ENCODE measurements at places on chromosomes 6 and 20.

DNA sequence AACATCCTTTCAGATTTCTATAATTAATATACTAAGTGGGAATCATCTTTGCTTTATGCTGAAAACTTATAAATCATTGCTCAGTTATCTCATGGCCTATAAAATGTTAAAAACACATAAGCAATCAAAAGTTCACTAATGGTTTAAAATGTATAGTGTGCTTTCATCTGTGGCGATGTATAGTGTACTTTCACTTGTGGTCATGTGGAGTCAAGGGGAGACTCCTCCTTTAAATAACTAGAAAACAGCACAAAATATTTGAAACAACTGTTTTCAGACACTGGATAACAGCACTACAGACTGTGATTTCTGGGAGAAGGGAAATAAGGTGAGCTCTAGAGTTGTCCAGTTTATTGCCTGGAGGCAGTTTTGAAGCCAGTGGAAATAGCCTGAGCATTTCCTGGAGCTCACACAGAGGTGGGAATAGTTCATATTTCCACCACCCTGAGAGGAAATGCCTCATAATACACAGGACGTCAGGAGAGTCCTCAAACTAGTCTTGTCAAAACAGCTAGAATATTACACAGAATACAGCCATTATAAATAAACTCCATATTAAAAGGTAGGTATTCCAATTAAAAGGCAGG lies 89.4 kb downstream of the CEP162 start:
- DNase-seq, result no peak

- DNase-seq, result no peak
Measured at GRCh38 chr6:25560865-25561264, 91.2 kb upstream of the SCGN start.

DNA sequence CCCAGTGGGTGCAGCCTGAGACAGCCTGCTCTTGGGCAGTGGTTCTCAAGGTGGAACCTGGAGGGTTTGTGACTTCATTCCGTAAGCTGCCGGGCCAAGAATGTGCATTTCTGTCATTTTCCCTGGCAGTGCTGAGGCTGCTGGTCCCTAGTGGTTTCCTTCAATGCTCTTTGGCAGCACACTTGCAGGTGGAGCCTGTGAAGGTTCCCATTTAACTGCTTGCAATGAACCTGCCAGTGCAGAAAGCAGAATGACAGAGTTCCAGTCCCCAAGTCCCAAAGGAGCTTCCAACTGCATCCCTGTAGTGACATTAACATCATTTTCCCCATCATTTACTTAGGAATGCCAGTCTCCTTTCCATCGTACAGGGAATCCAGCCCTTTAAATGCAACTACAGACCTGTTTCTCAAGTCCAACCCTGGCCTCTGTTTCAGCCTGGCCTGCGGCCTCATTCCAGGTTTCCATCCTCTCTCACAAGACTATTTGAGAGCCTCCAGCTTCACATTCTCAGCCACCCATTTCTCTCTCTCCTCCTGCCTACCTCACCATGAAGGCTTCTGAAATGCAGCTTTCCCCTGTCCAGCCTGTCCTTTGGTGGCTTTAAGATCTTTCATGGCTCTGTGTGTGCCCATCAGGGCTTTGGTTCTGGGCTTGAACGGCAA lies 149.7 kb upstream of the GGTLC1 start:
- no peak for DNase-seq

DNA sequence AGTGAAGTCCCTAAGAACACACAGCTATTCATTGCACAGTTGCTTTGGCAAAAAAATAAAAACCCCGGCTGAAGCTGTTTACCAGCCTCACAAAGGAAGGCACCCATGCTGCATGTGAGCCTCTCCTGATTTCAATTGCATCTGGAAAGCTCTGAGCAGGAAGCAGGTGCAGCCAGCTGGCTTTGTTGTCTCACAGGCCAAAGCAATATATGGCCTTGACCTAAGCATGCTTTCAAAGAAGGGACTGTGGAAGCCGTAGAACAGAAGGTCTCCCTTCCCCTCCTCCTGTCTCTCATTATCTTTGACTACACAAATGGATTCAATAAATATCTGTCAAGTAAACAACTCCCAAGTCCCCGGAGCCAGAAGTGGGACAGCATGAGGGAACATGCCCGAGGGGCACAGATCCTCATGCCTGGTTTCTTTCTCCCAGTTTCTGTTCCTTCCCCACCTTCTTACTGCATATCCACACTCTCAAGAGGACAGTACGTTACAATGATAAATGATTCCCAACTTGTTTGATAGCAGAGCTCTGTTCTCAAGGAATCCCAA lies 57.2 kb upstream of the PCSK2 start:
- no peak for DNase-seq

DNA sequence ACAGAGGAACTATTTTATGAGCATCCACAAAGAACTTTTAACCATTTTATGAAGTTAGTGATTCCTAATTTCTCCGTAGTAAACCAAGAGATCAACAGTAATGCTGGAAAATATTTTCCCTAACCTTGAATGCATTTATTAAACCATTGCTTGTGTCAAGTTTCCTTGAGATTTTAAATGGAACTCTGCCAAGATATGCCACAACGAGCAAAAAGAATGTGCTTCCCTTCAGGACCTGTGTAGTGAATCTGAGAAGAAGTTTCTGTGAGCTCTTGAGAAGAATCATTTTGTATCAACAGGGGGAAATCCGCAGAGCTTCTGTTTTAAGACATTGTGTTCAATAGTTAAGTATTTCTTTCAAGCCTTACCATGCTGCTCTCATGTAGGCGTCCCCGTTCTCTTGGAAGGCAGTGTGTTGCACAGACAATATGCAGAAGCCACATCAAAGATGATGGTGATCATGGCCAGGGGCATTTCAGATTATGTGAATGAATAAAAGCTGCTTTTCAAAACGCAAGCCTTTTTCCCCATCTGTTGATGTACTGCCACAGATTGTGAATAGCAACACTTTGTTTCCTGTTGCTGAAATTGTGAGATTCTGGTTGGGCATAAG lies 439.8 kb downstream of the BMP2 start:
- DNase-seq, result no peak

DNA sequence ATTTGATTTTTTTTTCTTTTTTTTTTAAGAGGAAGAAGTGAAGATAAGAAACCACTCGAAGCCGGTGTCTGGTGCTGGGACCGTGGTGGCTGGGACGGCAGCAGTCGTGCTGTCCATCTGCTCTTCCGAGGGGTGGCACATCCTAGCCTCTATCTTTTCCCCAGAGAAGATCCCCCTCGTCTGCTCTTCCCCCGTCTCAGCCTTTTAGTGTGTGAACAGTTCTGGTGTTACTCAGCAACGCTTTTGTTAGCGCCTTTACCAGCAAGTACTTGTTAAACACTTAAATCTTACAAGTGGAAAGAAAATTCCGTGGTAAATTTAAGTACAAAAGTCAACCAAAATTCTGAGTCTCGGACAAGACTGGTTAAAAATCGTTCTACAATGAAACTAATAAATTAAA lies 90.1 kb downstream of the RSPH3 start:
- no peak for DNase-seq

DNA sequence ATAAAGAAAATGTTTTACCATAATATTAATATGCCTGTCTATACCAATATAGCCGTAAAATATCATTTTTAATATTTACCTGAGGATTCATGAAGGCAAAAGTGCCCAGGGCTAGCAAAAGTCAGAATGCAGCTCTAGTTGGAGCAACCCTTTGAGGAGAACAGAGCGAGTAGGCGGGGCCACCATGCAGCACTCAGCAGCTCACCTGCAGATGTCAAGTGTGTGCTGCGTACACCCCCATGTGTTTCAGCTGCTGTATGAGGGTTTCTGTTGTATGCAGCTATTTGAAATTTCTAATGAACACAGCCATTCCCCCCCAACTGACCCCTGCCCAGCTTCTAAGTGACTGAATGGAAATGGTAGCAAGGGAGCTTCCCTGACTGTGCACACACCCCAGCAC lies 508.0 kb downstream of the QKI start:
- no peak for DNase-seq

DNA sequence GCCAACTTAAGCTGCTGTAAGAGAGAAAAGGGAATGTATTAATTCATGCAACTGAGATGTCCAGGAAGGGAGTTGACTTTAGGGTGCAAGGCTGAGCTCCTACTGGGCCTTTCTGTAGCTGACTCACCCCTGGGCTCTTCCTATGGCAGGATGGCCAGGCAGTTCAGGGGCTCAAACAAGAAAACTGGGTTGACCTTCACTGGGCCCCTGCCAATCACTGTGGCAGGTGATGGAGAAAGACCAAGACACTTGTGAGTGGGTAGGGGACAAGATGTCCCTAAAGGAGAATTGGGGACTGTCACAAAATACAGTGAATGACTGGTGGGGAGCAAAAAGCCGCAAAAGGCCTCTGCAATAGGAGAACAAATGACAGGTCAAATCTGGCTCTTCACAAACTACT lies 21.5 kb upstream of the RALGAPA2 start:
- no peak for DNase-seq

GRCh38 chr6:18262702-18263417 lies 1.5 kb downstream of the DEK start:
- no peak for DNase-seq

DNA sequence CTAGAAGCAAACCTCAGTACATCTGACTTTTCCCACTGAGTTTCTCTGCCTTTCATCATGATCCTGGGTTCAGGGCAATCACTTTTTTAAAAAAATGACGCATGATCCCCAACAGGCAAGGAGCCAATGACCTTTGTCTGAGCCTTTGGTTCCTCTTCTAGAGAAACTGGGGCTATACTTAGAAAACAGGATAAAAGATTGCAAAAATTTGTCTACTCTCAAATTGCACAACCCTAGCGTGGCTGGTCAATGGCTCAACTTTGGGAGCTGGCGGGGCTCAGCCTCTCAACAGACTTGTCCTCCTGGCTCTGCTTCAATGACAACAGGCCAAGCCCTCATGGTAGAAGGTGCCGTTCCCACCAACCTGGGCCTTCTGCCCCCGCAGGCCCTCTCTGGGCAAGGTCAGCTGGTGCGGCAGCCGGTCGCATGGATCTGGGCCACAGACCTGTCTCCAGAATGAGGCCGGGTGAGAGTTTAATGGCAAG lies 48.7 kb downstream of the PDYN start:
- no peak for DNase-seq

DNA sequence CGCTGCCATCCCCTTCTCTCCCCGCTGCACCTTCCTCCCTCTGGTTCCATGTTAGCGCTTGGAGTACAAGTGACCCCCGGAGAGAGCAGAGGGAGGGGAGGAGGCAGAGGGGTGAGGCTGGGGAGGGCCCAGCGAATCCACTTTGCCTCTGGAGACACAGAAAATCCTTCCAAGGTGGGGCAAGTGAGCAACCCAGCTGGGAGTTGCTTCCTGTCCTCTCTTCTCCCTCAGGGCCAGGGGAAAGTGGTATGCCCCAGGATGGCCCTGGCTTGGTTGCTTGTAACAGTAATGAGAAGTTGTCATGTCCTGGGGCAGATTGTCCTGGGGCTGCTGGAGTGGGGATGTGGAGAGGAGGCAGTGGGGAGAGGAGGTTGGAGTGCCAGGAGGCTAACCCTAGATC lies 691 bp upstream of the ANGPT4 start:
- DNase-seq, result no peak

- no peak for DNase-seq
Measured at GRCh38 chr6:21323577-21323976, 270.0 kb upstream of the SOX4 start.

- DNase-seq, result no peak
Measured at GRCh38 chr6:147000545-147001488, 203.4 kb upstream of the STXBP5 start.

DNA sequence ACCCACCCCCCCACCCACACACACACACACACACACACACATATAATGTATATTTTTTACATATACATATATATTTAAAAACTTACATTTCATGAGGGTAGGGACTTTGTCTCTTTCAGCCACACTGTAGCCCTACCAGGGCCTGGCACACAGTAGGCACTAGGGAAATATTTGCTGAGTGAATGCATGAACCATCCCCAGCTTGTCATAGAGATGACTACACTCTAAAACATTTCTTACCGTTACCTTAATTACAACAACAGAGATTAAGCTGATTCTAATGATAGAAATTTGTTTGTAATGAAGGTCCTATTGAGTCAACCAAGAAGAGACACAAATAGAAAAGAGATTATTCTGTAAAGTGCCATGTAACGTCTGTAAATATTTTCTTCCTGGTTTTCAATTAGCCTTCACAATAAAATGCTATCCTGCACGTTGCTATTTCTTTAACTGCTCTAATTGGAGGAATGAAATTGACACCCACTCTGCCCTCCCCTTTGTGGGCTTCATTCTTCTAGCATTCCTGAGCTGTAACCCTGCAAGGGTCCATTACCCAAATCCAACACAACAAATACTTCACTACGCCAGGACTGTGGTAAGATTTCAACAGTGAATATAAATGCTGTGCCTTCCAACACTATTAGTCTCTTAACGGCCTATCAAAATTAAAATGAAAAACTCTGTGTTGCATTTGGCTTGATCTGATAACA lies 30.8 kb downstream of the SIM1 start:
- no peak for DNase-seq

- DNase-seq, result no peak
Measured at GRCh38 chr20:24999568-24999967, 7.0 kb upstream of the APMAP start.

- no peak for DNase-seq
Measured at GRCh38 chr6:160069050-160069454, 52.6 kb upstream of the SLC22A1 start.

DNA sequence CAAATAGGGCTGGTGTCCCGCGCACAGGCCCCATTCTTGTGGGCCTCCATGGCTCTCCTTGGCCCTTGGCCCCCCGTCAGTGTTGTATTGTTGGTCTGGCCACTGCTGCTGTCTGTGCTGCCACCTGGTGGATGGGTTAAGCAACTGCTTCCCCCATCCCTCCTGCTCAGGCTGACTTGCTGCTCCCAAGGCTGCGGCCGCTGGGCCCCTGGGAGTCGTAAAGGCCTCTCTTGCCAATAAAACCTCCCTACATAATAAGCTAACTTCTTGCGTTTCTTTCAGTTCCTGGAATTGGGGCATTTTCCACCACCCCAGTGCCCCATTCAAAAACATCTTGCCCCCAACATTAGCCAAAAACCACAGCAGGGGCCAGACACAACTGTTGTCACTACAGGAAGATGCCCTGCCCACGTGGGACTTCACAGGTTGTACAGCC lies 27.1 kb downstream of the CD83 start:
- DNase-seq, result peak; percentile 67

DNA sequence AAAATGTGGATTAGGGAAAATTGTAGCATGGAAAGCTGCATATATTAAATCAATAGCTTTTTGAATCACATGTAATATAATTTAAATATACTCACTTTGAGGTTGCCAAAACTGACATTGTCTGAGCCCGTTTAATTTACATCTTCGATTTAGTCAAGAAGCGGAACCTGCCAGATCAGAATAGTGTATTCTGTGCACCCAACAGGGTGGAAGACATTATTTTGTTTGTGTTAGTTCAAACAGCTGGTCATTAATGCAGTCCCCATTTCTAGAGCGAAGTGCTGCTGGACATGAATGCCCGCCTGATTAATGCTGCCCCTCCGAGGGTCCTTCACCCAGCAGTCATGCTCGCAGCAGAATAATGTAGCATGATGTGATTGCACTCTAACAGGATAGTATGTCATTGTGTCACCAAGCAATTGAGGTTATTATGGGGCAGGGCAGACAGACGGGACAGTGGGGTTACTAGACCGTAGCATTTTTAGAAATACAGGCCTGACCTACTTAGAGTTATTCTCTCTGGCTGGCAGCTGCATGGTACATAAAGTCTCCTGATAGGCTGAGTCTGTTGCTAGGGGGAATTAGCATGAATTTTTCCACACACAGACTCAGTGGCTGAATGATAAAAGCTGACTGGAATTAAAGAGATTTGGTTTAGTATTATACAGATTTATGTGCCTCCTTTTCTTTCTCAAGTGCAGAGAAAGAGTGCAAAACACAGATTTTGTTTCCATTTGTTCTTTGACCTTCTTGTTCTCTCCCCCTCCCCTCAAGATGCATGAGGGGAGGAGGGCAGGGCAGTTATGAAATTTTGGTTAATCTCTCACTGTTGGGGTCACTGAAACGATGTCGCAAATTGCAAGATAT lies 147.1 kb downstream of the PRL start:
- no peak for DNase-seq

Measured in SW 1271 (cell line).